ENCODE measurements at places on chromosomes 1 and 21.

- DNase-seq, result no peak
Measured at GRCh38 chr1:235659186-235659771, 9.7 kb upstream of the GNG4 start.

DNA sequence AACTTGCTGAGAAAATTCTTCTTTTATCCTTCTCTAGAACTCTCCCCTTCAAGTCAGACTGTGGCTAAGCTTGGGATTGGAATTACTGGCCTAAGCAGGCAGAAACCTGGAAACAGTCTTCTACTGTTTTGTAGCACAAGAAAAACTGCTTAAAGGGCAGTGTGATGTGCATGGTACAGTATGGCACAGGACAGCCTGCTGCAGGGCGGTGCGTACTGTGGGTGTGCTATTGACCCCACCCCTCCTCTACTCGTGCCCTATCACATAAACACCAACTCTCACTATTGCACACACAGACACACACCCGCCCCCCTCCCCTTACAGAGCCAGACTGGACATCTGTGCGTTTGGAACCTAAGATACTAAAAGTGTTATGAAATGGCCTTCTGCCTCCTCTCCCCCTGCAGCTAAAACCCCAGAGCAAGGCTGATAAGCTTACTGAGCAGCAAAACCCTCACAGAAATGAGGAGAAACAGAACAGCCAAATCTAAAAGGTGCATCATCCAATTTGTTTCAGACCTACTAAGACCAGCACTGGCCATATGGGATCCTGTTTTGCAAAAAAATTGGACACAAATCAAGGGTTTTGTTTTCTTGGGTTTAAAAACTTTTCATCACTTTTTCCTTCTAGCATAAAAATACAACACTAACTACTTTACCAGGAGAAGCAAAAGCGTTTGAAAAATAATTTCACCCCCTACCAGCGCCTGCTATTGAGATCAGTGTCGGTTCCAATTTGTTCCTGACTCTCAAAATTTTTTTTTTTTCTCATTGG is 355.8 kb upstream of the LYPLAL1 start:
- DNase-seq, result no peak

DNA sequence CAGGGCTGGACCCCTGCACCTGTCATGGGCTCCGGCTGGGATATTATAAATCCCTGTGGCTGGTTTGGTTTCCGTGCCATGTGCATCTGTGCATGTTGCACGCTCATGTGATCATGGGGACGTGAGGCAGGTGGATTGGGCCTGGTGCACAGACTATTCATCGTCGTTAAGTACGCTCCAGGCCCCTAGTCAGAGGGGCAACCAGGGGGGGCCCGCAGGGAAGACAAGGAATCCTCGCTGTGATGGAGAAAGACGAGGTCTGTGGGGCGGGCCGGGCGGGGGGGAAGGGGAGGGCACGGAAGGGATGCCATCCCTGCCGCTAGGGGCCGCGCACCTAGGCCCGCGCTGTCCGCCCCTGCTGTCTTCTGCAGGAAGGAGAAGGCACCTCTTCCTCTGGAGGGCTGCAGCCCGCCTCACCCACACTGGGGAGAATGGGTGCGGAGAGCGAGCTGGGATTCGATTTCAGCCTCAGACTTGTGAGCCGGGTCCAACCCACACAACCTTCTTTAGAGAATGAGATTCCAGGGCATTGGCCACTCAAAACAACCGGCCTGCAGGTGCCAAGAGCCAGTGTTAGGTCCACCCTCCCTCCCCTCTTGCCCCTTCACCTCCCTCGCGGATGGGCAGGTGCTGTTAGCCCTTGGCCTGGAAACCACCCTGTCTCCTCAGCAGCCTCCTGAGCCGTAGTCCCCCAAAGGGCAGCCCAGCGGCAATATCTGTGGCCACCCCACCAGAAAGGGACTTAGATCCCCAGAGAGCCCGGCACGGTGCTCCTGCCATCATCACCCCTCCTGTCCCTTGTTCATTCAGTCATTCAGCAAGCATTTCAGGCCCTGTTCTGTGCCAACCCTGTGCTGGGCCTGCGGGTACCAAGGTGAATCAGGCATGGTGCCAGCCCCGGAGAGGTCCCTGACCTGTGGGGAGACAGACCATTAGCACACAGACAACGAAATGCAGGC is 950 bp upstream of the LRP8 start:
- no peak for DNase-seq

DNA sequence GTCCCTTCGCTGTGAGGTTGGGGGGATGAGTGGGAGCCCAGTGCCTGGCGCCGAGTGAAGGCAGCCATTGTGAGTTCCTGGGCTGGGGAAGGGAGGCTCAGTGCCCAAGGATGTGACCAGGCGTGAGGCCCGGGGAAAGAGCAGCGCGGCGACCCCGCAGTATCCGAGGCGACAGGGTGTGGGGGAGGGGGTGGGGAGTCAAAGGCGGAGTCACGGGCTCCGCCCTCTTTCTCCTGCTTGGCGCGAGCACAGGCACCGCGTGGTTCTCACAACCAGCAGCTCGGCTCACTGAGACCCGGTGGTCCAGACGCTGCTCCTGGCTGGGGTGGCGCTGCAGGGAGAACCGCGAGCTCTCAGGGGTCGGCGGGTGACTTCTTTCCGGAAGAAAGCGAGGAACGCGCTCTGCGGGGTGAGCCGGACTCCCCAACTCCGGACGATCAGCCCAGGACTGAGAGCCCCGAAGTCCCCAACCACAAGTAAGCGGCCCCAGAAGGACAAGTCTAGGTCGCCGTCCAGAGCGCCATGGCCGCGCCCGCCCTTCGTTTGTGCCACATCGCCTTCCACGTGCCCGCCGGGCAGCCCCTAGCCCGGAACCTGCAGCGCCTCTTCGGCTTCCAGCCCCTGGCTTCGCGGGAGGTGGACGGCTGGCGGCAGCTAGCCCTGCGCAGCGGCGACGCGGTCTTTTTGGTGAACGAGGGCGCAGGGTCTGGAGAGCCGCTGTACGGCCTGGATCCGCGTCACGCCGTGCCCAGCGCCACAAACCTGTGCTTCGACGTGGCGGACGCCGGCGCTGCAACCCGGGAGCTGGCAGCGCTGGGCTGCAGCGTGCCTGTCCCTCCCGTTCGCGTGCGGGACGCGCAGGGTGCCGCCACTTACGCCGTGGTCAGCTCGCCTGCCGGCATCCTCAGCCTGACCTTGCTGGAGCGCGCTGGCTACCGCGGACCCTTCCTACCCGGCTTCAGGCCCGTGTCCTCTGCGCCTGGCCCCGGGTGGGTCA is at the start of gene HPDL:
Gene HPDL (plus strand): TSS at position 269 of the 997 bp plus-strand sequence. CDS start 254 bp downstream, at position 523.
- peak; percentile 42 for DNase-seq
